Stimulated activated CD8-positive, alpha-beta memory T cell treated with anti-CD3 and anti-CD28 coated beads, Interleukin-4, amount 100 ng/mL, for 4 hours (primary cell): ENCODE measurements at places on chromosomes 12 and 14.

GRCh38 chr14:34368971-34369647 lies 92.9 kb downstream of the SPTSSA start:
- no peak for DNase-seq

- DNase-seq, result no peak
Measured at GRCh38 chr12:14578646-14579045, 11.0 kb upstream of the PLBD1 start.

DNA sequence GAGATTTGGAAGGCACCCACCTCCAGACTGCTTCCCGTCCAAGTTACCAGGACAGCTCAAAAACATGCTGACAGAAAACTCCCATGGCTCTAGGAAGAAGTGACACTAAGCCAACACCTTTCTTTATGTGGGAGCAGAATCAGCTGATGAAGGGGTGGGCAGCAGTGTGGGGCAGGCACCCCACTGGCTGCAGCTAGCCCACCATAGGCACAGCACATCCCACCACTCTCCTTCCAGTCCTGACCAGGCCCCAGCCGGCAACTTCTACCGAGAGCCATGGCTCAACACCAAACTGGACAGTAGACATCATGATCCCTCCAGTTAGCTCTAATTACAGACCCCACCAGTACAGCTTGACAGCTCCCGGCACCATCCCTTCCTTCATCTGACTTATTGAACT lies 45.0 kb downstream of the SH2B3 start:
- DNase-seq, result no peak

DNA sequence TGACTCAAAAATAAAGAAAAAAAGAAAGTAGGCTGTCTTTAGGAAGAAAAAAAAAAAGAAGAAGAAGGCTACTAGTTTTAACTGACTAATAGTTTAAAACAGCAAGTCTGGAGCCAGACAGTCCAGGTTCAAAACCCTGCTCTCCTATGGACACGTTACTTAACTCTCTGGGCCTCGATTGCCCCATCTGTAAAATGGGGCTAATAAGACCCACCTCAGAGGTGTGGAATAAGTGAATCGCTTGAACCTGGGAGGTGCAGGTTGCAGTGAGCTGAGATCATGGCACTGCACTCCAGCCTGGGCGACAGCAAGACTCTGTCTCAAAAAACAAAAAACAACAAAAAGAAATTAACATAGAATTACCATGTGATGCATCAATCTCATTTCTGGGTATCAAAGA lies 10.5 kb upstream of the SCARB1 start:
- no peak for DNase-seq

GRCh38 chr12:124251186-124251585 lies 43.7 kb upstream of the RFLNA start:
- DNase-seq, result no peak

DNA sequence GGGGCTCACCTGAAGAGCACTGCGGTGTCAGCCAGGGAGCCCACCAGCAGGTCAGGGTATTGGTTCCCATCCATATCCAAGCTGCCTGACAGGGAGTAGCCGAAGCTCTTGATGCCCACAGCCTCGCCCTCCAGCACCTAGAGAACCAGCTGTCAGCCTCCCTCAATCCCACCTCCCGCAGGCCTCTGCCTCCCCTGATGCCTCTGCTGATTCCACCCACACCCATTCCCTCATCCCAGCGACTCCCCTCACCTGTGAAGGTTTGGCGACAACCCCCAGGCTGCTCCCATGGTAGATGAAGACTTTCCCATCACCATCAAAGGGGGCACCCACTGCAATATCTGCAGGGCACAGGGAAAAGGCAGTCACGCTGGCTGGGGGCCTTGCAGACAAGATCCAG lies 10.0 kb downstream of the ITGA7 start:
- DNase-seq, result no peak

GRCh38 chr12:109717390-109718357 lies 4.0 kb downstream of the FAM222A start:
- no peak for DNase-seq
